B cell (primary cell): ENCODE measurements at places on chromosomes 16 and 17. TPM values are rescaled to one million over a fixed set of nuclear protein-coding genes. Genes with fewer than 3 reads are reported as not detected.

GRCh38 chr17:46834846-46835245 is 16.4 kb upstream of the WNT3 start:
- H3K36me3 ChIP-seq = no peaks in the 10 kb centered on the region
- no peaks in the 10 kb centered on the region for H3K4me1 ChIP-seq
- H3K4me3 ChIP-seq = no peak overlapping the region
- no peak for DNase-seq
- no peak overlapping the region for H3K27ac ChIP-seq

DNA sequence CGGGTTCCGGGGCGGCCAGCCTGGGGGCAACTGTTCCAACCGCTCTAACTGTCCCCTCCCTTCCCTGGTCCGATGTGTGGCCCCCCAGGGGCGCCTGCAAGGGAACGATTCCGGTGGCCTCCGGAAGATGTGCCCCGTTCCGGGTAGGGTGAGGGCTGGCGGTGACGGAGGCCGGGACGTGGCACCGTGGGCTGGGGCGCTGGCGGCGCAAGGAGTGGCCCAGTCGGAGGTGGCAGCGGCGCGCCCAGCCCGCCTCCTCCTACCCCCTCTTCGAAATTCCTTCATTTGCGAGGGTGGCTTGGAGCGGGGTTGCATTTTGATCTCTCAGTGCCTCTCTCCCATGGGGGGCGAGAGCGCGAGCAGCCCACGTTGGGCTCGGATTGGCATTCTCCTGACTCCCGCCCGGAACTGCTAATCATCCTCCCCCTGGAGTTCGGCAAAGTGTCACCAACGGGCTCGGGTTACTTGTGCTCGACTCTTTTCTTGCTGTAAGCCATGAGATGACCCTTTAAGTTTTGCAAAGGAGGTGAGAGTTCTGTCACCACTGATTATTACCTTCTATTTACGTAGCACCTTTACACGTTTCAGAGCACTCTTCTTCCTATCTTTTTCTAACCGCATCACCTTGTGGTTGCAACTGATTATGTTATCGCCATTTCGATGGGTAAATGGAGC is 622 bp downstream of the NDEL1 start:
- H3K27me3 ChIP-seq = no peaks in the 10 kb centered on the region
- H3K27ac ChIP-seq = peak overlapping the region; percentile 95
- H3K4me1 ChIP-seq = peaks cover 23% of the 10 kb centered on the region
- no peak for DNase-seq
- H3K36me3 ChIP-seq = peaks cover 2% of the 10 kb centered on the region

GRCh38 chr17:42225646-42226045 is 31.4 kb upstream of the GHDC start:
- H3K4me3 ChIP-seq = no peak overlapping the region
- H3K4me1 ChIP-seq = no peaks in the 10 kb centered on the region
- no peak for DNase-seq
- no peak overlapping the region for H3K27ac ChIP-seq
- H3K27me3 ChIP-seq = no peaks in the 10 kb centered on the region

- H3K4me1 ChIP-seq = peaks cover 3% of the 10 kb centered on the region
- no peak overlapping the region for H3K27ac ChIP-seq
- no peaks in the 10 kb centered on the region for H3K36me3 ChIP-seq
- no peak for DNase-seq
Measured at GRCh38 chr16:26697807-26698206, 368.9 kb upstream of the C16orf82 start.

Gene RNF222
- total RNA-seq = not detected in 2 replicates

DNA sequence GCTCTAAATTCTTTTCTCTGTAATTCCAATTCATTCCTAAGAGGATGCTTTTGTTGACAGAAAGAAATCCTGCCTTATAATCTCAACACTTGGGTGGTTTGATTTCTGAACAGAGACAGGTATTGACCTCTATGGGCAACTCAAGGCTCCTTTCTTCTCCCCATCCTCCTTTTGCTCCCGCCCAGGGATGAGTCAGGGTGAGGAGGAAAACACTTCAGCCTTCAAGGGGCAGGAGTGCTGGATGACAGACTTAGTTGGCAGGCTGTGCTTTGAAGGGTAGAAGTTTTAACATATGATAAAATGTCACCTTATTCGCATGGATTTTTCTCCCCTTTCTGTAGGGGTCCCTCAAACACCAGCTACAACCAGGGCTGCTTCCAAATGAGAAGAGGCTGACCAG is 16.7 kb upstream of the TOM1L1 start:
- H3K36me3 ChIP-seq = no peaks in the 10 kb centered on the region
- H3K4me1 ChIP-seq = no peaks in the 10 kb centered on the region
- DNase-seq = no peak
- H3K27ac ChIP-seq = no peak overlapping the region

Gene CHTF8
- total RNA-seq = 112 and 118 TPM in 2 replicates

DNA sequence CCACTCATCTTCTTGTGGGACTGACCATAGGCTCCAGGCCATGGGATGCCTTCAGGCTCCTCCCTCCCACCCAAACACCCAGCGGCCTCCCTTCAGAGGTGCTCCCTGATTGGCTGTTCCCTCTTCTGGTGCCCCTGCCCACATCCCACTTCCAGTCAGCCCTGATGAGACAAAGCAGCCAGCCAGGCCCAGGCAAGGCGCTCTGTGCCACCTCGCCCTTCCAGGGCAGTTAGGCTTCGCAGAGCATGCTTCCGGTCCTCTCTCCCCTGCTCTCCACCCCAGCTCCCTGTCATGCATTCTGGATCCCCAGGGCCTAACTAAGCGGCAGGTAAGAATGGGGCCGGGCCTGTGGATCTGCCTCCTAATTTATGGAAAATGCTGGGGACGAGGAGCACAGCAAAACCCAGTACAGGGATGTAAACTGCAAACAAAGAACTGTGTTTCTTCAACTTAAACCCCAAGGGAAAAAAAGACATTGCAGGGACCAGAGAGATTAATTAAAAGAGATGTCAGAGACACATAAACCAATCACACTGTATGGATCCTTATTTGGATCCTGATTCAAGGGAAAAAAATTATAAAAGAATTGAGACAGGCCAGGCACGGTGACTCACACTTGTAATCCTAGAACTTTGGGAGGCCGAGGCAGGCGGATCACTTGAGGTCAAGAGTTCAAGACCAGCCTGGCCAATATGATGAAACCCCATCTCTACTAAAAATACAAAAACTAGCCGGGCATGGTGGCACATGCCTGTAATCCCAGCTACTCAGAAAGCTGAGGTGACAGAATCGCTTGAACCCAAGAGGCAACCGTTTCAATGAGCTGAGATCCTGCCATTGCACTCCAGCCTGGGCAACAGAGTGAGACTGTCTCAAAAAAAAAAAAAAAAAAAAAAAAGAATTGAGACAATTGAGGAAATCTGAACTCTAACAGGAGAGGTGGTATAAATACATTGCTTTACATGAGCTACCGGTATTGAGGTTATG is 26.0 kb downstream of the ZDHHC7 start:
- no peak overlapping the region for H3K27ac ChIP-seq
- no peak overlapping the region for H3K4me3 ChIP-seq
- no peak for DNase-seq

Gene ACSM5
- total RNA-seq = not detected in 2 replicates

DNA sequence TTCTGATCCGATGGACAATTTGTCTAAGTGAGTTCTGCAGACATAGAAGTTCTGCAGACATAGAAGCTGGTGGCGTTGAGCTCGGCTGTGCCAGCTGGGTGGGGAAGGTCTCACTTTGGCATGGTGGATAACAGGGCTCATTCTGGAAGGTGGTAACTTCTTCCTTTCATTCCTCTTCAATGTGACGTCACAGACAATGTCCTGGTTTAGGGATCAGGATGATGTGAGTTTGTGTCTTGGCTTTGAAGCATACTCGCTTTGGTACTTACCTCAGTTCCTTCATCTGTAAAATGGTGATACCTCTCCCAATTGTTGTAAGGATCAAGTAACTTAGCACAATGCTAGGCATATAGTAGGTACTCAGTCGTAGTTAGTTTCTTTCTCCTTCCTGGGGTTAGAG is 408.8 kb upstream of the ASIC2 start:
- H3K4me1 ChIP-seq = no peaks in the 10 kb centered on the region
- no peak overlapping the region for H3K4me3 ChIP-seq
- no peaks in the 10 kb centered on the region for H3K36me3 ChIP-seq
- H3K27ac ChIP-seq = no peak overlapping the region

Gene CCL14
- not detected in 2 replicates for total RNA-seq

DNA sequence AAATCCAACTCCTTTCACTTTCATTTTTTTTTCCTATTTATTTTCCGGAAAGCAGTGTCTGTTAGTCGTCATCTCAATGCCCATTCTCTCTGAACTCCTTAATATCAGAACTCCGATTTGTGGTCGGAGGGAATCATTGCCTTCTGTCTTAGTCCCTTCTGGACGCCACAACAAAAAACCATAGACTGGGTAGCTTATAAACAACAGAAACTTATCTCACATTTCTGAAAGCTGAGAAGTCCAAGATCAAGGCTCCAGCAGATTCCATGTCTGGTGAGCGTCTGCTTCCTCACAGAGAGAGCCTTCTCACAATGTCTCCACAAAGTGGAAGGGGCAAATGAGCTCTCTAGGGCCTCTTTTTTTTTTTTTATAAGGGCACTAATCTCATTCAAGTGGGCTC is 296.6 kb upstream of the CDH11 start:
- no peaks in the 10 kb centered on the region for H3K4me1 ChIP-seq
- H3K27me3 ChIP-seq = no peaks in the 10 kb centered on the region
- no peak overlapping the region for H3K27ac ChIP-seq
- H3K36me3 ChIP-seq = no peaks in the 10 kb centered on the region

DNA sequence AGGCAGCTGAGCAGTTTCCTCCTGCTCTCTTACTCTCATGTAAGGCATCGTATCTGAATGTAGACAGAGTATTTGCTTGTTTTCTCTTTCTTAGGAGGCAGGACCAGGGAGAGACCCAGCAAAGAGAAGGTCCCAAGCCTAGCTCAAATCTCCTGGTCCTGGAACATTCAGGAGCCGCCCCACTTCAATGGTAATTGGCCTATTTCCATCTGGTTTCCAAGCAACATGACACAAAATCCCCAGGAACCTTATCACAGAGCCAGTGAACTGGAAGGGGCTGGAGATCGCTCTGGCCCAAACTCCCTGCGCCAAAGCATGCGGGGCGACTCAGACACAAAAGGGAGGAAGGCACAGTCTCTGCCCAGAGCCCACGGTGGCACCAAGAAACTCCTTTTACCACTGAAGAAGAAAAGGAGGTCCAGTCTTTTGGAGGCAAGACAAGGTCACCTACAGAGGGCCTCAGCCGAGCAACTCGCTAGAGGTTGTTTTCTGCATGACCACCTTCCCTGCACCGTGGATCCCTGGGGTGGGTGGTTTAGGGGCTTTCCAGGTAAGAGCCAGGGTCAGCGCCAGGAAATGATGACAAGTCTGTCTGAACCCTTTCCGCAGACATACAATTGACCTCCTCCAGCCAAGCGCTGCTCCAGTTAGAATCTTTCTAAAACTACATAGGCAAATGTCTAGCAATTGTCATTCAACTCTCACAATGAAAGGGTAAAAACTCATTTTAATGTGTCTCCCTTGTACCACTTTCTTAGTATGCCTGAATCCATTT is 394.7 kb downstream of the SOX9 start:
- H3K4me1 ChIP-seq = no peaks in the 10 kb centered on the region
- H3K4me3 ChIP-seq = no peak overlapping the region
- H3K27ac ChIP-seq = no peak overlapping the region
- no peaks in the 10 kb centered on the region for H3K27me3 ChIP-seq
- H3K36me3 ChIP-seq = no peaks in the 10 kb centered on the region

Gene FOXN1
- not detected in 2 replicates for total RNA-seq

DNA sequence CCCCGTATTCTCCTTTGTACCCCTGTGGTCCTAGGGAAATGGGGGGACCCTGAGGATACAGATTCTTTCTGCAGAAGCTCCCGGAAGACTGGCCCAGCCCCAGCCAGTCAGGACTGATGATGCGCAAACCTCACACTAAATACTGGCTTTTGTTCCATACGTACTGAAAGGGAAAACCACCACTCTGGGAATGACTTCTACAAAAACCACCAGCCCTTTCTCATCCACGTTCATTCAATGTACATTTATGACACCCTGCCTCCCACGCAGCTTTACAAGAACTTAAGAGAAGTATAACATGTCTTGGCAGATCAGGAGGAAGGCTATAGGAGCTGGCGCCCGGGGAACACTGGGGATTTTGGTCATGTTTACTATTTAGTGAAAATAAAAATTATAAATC is 70.6 kb downstream of the MARCHF10 start:
- H3K27ac ChIP-seq = no peak overlapping the region
- no peaks in the 10 kb centered on the region for H3K4me1 ChIP-seq
- DNase-seq = no peak
- H3K4me3 ChIP-seq = no peak overlapping the region
- no peaks in the 10 kb centered on the region for H3K36me3 ChIP-seq

DNA sequence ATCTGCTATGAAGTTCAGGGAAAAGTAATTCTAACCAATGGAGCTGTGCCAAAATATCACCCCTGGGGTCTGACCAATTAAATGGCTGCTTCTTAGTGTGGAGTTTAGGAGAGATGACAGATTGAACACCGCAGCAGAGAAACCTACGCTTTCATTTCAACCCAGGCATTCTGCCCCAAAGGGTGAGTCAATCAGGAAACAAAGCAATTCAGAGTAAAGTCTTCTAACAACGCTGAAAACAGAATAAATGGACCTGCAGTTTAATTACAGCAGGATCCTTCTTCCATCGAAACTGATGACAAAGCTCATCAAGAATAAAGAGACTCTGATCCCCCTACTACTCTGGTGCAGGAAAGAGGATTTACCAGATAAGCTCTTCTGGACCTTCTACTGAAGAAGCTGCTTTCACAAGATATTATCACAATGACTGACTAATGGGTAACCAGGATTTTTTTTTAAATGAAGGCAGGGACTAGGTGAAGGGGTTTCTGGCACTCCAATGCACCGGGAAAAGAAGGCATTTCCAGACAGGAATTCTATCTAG is 16.7 kb downstream of the RFFL start:
- H3K4me3 ChIP-seq = peak overlapping the region; percentile 1
- no peaks in the 10 kb centered on the region for H3K36me3 ChIP-seq
- peak; percentile 44 for DNase-seq
- no peak overlapping the region for H3K27ac ChIP-seq
- H3K27me3 ChIP-seq = no peaks in the 10 kb centered on the region

- H3K27me3 ChIP-seq = no peaks in the 10 kb centered on the region
- peak overlapping the region; percentile 87 for H3K27ac ChIP-seq
- H3K4me1 ChIP-seq = peaks cover 40% of the 10 kb centered on the region
- peak overlapping the region; percentile 98 for H3K4me3 ChIP-seq
- H3K36me3 ChIP-seq = no peaks in the 10 kb centered on the region
Measured at GRCh38 chr16:30185683-30186421, 2.5 kb downstream of the CORO1A start.

Gene TEX19
- not detected in 2 replicates for total RNA-seq
